ENCODE measurements at places on chromosomes 6 and 20.
A peak's percentile ranks its signal among the peaks of the same experiment; 100 is the strongest.

GRCh38 chr20:37543828-37544227, 16.2 kb upstream of the BLCAP start:
- no peak for DNase-seq

DNA sequence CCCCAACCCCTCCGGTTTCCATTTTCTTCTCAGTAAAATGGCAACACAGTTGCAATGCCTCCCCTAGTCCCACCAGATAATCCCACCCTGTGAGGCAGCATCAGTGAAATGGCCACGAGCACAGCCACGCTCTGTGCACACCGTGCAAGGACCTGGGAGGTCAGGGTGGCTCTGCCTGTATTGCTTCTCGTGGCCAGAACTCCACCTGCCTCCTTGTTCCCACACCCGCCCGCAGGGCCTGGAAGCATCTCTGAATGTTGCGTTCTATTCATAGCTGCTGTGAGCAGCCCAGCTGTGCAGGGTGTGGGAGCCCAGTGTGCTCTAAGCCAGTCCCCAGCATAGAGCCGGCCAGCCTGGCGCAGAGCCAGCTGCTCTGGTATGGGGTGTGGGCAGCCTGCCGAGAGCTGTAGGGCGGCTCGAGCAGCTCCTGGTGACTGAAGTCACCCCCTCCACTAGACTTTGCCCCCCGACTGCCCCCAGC, 161.1 kb downstream of the DLL1 start:
- peak; percentile 61 for DNase-seq

DNA sequence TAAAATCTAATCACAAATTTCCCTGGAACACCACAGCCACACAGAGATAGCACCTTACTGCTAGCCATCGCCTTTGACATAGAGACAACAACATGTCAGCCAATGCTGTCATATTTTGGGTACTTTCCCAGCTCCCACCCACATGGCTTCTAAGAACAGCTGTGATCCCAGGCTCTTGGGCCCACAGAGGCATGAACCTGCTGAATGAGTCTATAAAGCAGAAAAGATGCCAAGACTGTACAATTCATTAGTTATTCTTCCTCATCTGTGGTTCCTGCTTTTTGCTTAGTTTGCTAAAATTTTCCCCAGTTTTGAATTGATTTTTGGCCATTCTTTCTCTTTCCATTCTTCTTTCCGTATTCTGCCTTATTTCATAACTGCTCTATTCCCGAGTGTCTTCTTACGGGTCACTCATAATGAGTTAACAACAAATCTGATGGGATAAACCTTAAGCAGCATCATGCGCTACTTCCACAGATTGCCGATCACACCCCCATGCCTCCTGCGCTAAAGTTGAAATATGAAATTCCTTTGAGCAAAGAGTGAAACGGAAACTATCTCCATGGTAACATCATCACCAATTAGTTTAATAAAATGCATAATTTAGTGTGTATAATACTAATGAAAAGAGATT, 327.3 kb upstream of the HSF2 start:
- DNase-seq: no peak

- no peak for DNase-seq
Measured at GRCh38 chr6:66865771-66866170, 1158.7 kb upstream of the EYS start.

- DNase-seq: no peak
Measured at GRCh38 chr6:135750081-135750480, 101.4 kb upstream of the PDE7B start.

- DNase-seq: no peak
Measured at GRCh38 chr6:107584726-107585125, 94.8 kb downstream of the SOBP start.

DNA sequence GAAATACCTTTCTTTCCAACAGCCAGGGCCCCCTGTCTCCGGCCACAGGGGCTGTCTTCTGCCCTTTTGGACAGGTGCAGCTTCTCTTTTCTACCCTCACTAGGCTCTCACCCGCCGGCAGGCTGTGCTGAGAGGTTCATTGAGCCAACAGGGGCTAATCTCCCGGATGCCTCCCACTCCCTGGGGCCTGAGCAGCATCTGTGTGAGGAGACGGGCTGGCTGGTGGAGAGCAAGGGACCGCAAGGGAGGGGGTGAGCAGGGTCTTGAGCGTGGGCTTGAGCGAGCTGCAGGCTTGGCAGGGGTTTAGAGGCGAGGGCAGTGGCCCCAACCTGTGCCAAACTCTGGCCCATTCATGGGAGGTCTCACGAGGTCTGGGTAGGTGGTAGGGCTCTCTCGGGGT, 56.5 kb upstream of the CST7 start:
- no peak for DNase-seq

All from NCI-H748 treated with DMSO at 0.1 percent for 48 hours (cell line).